Mesothelial cell of epicardium (in vitro differentiated cells): ENCODE measurements at places on chromosomes 5 and 9. TPM values are rescaled to one million over a fixed set of nuclear protein-coding genes. Genes with fewer than 3 reads are reported as not detected.

DNA sequence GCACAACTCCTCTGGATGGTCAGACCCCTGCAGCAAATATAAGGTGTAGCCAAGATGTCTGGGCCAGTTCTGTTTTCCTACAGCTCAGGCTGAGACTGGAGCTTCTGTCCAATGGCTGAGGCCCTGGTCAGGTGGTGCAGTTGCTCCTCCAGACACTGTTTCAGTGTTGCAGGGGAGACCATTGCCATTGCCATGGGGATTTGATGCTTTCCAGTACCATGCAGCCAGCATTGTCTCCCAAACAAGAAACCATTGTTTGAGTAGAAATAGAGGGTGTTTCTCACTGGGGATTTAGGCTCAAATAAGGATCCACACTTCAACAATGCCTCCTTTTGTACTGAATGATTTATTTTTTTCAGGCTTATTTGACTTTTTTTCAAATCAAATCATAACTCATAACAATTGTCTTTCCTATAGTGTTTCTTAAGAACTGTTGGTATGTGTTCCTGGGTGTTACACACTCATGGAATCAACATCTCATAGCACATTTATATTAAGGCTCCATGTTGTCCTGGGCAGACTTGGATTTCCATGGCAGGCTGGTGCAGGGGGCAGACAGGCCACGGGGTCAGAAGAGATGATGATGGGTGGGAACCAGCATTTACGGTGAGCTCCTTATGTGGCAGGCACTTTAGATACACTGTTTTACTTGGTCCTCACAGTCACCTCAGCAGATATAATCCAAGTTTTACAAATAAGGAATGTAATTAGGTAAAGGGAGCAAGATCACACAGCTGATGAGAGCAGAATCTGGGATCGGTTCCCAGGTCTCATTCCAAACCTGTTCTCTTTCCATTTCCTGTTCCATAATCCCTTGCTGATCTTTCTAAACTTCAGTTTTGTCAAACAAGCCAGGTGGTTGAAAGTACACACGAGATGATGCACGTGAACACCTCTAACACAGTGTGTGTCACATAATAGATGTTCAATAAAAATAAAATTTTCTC, 95.9 kb upstream of the GNAQ start:
- H3K4me3 ChIP-seq: no peak overlapping the region
- DNase-seq: no peak
- no peak overlapping the region for H3K27ac ChIP-seq
- no peaks in the 10 kb centered on the region for H3K36me3 ChIP-seq
- peaks cover 11% of the 10 kb centered on the region for H3K4me1 ChIP-seq

DNA sequence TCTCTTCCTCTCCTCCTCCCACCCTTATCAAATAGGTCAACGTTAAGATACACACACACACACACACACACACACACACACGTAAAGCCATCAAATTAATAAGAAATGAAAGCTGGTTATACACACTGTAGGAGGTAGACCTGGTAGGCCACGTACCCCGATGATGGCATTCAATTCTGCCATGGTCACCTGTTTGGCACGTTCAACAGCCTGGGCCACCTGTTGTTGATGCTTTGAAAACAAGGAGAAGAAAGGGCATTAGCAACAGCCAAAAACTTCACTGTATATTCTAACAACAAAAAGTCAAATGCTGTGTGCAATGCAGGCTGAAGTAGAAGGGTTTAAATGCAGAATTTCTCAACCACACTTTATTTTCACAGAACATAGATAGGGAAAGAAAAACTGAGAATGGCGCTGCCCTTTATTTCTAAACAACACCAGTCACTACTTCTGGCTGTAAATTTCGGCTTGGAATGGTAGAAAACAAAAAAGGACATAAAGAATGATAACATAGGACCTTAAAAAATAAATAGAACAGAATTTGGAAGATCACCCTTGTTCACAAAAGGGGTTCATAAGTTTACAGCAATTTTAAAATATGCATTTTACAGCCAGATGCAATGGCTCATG, 37.2 kb downstream of the TLE1 start:
- H3K36me3 ChIP-seq: peaks cover 21% of the 10 kb centered on the region
- no peak overlapping the region for H3K4me3 ChIP-seq
- no peak overlapping the region for H3K27ac ChIP-seq
- no peaks in the 10 kb centered on the region for H3K27me3 ChIP-seq
- H3K4me1 ChIP-seq: peaks cover 17% of the 10 kb centered on the region

GRCh38 chr5:141869040-141869439, 9.2 kb downstream of the PCDH1 start:
- no peaks in the 10 kb centered on the region for H3K36me3 ChIP-seq
- no peak for DNase-seq
- H3K4me3 ChIP-seq: no peak overlapping the region

DNA sequence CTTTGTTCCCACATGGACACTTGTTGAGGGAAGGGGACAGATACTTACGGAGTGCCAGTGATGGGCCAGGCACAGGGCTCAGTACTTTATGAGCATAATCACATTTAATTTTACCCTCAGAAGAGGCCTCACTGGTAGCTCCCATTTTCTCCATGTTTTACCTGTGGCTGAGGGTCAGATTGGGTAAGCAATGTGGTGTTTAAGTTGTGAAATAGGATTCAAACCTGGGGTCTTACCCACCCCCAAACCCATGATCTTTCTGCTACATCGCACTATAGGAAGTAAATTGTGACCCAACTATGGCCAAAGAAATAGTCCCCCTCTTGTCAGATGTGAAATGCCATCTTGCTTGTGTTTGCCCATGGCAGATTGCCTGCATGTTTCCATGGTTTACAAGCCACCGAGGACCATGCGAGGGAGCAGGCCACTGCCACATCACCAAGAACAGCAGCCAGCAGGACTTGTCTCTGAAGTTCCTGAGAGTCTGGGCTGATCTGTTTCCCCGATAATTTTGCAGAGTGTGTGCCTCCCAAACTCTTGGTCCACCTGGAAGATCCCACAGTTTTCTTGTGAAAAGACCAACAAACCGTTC, 95.4 kb downstream of the MACROH2A1 start:
- no peaks in the 10 kb centered on the region for H3K36me3 ChIP-seq
- no peak for DNase-seq
- no peak overlapping the region for H3K4me3 ChIP-seq
- no peaks in the 10 kb centered on the region for H3K27me3 ChIP-seq
- peak overlapping the region; percentile 87 for H3K27ac ChIP-seq
- H3K4me1 ChIP-seq: peaks cover 54% of the 10 kb centered on the region

DNA sequence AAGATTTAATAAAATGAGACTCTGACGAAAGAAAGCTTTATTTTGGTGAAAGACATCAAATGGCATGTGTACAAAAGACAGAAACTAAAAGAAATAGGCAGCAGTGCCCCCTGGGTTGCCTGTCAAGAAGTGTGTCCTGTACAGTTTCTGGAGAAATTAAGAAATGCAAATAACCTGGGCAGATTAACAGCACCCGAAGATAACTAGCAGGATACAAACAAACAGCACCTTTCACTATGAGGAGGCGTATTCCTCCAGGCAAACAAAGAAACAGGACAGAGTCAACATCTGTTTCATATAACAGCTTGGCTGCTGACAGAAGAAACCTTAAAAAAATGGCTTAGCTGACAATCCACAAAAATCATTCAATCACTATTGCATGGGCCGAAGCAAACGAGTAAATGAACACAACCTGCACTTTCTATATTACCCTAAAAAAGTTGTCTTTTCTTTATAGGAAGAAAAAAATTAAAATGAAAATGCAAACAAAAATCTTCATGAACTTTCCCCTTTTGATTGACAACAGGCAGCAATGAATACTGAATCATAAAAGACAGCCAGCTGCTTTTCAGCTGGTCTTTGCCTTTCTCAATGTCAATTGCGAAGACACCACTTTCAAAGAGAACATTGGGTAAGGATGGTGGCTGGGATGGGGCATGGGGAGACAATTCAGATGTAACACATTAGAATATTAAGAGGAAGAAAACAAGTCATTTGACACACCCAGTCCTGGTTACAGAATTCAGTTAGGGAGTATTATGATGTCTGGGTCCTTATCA, 162.1 kb downstream of the ARL15 start:
- DNase-seq: no peak
- H3K36me3 ChIP-seq: peaks cover 7% of the 10 kb centered on the region
- no peaks in the 10 kb centered on the region for H3K27me3 ChIP-seq
- peaks cover 18% of the 10 kb centered on the region for H3K4me1 ChIP-seq

- H3K4me1 ChIP-seq: peaks cover 28% of the 10 kb centered on the region
- no peaks in the 10 kb centered on the region for H3K27me3 ChIP-seq
- no peak overlapping the region for H3K4me3 ChIP-seq
These were observed 298.7 kb upstream of the KCNN2 start for GRCh38 chr5:114062932-114063867.

DNA sequence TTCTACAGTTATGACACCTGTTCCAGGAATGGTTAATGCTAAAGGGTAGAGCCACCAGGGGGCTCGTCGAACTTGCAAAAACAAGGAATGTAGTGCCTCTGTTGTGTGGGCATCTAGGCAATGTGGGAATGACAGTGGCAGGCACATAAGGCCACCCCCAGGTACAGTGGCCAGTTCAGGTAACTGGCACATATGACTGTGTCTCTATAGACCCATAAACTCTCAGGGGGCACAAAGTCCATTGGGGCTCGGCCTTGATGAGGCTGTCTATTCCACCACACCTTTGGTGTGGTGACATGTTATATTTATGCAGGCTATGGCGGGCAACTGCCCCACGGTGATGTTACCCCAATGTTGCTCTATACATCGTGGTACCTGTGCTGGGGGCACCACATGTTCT, 59.6 kb upstream of the FAM120A start:
- peaks cover 3% of the 10 kb centered on the region for H3K27me3 ChIP-seq
- H3K4me1 ChIP-seq: no peaks in the 10 kb centered on the region
- H3K4me3 ChIP-seq: no peak overlapping the region
- no peak for DNase-seq

DNA sequence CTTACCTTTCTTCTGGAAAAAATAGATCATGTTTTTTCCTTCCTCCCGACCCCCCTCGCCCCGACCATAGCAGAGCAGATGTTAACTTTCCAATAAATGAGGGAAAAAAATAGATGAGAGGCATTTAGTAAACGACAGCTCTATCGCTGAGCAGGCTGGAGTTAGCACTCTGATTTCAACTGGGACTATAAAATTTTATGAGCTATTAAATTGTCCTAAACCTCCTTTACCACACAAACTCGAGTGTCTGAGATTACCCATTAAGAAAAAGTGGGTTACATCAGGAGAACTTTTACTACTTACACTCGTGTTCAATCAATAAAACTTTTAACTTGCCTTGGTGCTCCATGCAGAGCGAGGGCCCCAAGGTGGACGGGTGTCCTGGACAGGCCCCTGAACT, 59.8 kb upstream of the RNU6ATAC start:
- peaks cover 19% of the 10 kb centered on the region for H3K4me1 ChIP-seq
- peaks cover 4% of the 10 kb centered on the region for H3K27me3 ChIP-seq
- DNase-seq: no peak
- H3K27ac ChIP-seq: no peak overlapping the region
- H3K4me3 ChIP-seq: no peak overlapping the region
- no peaks in the 10 kb centered on the region for H3K36me3 ChIP-seq

DNA sequence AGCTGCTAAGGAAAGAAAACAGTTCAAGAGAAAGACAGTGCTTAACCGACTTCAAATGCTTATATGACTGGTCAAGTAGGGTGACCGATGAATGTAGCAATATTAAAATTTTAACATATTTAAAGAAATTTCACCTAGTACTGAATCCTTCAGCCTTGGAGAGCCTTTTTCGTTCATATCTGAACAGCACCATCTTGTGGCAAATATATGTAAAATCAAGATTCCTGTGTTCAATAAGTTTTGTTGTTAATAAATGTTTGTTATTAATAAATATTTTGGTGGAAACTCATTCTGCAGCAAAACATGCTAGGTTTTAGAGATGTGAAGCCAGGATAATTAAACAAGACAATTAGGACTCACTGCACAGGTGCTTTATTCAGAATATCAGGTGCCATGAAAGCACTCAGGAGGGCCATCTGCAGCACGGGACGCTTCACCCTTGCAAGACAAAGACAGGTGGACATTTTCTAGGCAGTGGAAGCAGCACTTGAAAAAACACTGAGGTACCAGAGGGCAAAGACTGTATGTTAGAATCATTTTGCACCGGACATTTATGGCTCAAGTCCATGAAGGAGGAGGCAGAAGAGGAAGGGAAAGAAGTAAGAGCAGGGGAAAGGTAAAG, 15.6 kb downstream of the TICAM2 start:
- H3K36me3 ChIP-seq: no peaks in the 10 kb centered on the region
- DNase-seq: no peak
- H3K27me3 ChIP-seq: no peaks in the 10 kb centered on the region
- H3K4me3 ChIP-seq: no peak overlapping the region
- no peak overlapping the region for H3K27ac ChIP-seq

DNA sequence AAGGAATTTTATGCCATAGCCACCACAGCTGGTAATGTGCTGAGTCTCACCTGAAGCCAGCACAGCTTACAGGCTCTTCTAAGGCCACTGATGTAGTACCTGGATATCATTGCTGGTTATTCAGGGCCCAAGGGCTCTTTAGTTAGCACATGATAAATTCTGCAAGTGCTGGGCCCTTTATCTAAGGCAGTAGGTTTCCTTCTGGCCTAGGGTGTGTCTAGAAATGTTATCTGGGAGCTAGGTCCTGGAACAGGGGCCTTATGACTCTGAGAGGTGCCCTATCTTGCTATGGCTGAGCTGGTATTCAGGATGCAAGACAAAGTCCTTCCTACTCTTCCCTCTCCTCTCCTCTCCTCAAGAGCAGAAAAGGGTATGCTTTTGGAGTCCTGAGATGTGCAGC, 1424.5 kb upstream of the NUDT12 start:
- DNase-seq: no peak
- no peaks in the 10 kb centered on the region for H3K4me1 ChIP-seq
- H3K27ac ChIP-seq: no peak overlapping the region
- peaks cover 14% of the 10 kb centered on the region for H3K36me3 ChIP-seq

- H3K27me3 ChIP-seq: no peaks in the 10 kb centered on the region
- H3K4me1 ChIP-seq: peaks cover 1% of the 10 kb centered on the region
- H3K36me3 ChIP-seq: peaks cover 3% of the 10 kb centered on the region
- H3K4me3 ChIP-seq: no peak overlapping the region
- DNase-seq: no peak
These were observed 265.1 kb upstream of the FBXL7 start for GRCh38 chr5:15234911-15235310.

DNA sequence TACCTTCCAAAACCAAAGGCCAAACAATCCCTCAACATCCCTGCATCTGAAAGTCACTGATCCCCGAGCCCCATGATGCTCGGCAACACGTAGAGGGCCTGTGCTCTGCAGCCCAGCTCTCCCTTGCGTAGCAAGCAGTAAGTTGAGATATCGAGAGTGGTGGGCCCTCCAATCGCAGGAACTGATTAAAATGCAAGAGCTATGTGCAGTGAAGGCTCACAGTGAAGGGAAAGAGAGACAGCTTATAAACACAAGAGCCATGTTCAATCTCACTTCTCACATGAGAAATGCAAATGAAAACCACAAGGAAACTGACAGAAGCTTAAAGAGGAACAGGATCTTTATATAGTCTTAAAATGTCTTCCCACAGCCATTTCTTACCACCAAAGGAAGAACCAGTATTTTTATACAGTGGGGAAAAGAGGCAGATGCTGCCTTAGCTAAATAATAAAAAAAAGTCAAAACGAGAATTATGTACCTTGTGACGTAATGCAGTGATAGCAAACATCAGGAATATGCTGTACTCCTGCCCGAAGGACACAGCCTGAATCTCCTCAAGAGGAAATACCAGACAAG, 24.6 kb downstream of the TTF1 start:
- peaks cover 31% of the 10 kb centered on the region for H3K36me3 ChIP-seq
- DNase-seq: no peak
- H3K4me3 ChIP-seq: no peak overlapping the region

GRCh38 chr5:163569284-163569683, 63.9 kb downstream of the MAT2B start:
- no peak overlapping the region for H3K27ac ChIP-seq
- H3K36me3 ChIP-seq: no peaks in the 10 kb centered on the region
- peaks cover 42% of the 10 kb centered on the region for H3K27me3 ChIP-seq
- H3K4me1 ChIP-seq: peaks cover 50% of the 10 kb centered on the region

The PRELID2 gene
- total RNA-seq: 18.3 to 23.0 TPM (median 19.9 TPM) in 3 replicates

The SELENOP gene
- total RNA-seq: 84.5 to 95.8 TPM (median 86.9 TPM) in 3 replicates

The SHISAL2B gene
- total RNA-seq: not detected in 3 replicates

The LCP2 gene
- total RNA-seq: not detected in 3 replicates
